Heart left ventricle (tissue), 16 donors: ENCODE measurements at places on chromosomes 11 and 22.
A peak's percentile ranks its signal among the peaks of the same experiment; 100 is the strongest.

GRCh38 chr11:68574308-68574707, 110.0 kb upstream of the GAL start:
- no peak for DNase-seq

- DNase-seq: no peak
Measured at GRCh38 chr11:86726118-86726753, 53.8 kb upstream of the ME3 start.

DNA sequence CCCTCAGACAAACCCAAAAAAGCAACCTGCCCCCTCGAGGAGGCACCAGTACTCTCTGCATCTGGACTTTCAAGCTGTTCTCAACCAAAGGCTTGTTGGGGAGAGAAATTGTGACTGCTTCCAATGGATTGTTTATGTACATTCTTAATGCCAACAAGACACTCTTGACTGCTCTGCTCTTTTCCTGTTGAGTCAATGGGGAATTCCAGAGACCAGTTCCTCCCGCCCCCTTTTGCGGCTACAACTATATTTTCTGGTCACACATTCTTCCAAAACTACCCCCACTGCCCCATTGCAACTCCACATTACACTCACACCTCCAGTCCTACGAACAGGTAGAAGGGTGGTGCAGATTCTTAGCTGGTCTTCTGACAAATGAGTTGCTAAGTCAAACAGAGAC, 187.0 kb downstream of the DSCAML1 start:
- DNase-seq: no peak

DNA sequence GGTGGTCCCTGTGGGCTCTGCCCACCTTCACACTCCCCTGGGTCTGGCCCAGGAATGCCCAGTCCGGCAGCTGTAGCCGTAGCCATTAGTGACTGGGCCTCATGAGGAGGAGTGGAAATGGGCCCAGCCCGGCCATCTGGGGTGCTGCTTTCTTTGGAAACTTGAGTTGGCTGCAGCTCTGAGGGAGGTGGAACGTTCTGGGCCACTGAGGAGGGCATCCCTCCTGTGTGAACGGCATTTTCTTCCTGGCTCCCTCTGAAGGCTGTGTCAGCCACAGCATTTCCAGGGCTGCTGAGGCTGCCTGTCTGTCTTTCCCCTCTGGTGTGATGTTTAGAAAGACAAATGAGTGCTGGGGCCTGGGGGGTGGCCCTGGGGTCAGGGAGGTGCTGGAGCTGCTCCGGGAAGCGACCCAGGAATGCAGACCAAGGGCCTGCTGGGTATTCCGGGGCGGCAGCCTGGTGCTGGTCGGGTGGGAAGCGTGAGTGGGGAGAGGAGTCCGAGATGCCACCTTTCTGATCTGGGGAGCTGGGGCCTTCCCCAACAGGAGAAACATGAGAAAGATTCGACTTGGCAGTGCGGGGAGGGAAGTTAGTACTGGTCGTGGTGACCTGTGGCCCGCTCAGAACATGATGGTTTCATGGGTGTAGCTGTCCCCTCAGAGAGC, 27.1 kb downstream of the PTDSS2 start:
- no peak for DNase-seq

DNA sequence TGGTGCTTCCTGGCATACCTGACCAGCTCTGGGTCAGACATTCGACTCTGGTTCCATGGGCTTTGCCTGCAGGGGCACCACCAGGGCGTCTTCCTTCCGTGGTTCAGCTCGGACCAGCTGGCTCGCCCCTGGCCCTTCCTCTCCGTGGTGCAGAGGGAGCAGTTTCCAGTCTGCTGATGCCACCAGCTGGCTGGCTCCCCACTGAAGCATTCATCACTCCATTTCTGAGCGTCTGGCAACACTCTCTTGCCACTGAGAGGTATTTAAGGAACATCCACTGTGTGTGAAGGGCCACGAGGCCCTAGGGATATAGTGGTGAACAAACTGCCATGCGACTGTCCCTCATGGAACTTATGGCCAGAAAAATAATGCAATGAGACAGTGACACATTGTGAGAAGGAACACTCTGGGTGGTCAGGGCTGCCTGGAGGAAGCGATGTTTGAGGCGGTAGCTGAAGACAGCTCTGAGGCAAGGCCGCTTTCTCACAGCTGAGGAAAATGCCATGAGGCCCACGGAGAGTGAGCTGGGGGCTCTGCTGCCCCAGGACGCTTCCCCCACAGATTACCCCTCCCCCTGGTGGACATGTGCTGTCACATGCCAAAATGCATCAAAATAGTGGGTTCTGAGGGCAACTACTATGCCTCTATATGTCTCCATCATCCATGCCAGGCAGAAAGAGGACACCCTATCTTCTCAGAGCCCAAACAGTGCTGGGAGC, 44.9 kb upstream of the ARFGAP3 start:
- DNase-seq: peak; percentile 63

GRCh38 chr11:134363592-134363991, 31.8 kb downstream of the GLB1L2 start:
- DNase-seq: no peak

- DNase-seq: no peak
Measured at GRCh38 chr11:118138839-118139420, 13.7 kb downstream of the SCN4B start.
